ENCODE measurements at places on chromosomes 4 and X. TPM values are rescaled to one million over a fixed set of nuclear protein-coding genes. Genes with fewer than 3 reads are reported as not detected.

DNA sequence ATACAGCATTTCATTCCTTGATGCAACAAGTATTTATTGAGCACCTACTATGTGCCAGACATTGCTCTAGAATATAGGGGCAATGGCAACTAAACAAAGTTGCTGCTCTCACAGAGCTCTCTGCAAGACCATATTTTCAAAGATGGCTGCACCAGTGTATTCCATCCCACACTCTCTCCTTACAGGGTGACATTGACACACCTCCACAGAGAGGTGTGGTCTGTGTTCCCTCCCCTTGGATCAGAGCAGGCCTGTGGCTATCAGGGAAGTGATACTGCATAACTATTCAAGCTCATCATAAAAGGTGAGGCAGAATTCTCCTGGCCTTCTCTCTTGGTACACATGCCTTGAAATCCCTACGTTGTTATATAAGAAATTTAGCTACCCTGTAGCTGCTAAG lies 95.3 kb upstream of the SOD3 start:
- DNase-seq: no peak

DNA sequence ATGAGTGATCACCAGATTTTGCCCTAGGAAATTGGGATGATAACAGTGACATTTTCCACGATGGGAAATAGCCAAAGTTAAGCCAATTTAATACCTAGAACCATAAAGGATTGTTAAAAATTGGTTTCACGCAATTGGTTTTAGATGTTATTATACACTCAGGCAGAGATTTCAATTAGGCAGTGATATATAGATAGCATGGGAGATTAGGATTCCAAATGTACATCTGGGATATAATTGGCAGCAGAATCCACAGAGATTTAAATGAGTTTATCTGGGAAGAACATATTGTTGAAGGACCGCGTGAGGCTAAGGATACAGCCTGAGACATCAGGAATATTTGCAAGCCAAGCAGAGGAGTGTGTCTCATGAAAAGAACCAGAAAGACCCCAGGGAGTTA lies 351.6 kb downstream of the GPM6A start:
- DNase-seq: no peak

Gene ABLIM2
- total RNA-seq: 0.55 TPM

Gene FANCB
- total RNA-seq: 12.0 TPM

Gene GPC4
- total RNA-seq: not detected

DNA sequence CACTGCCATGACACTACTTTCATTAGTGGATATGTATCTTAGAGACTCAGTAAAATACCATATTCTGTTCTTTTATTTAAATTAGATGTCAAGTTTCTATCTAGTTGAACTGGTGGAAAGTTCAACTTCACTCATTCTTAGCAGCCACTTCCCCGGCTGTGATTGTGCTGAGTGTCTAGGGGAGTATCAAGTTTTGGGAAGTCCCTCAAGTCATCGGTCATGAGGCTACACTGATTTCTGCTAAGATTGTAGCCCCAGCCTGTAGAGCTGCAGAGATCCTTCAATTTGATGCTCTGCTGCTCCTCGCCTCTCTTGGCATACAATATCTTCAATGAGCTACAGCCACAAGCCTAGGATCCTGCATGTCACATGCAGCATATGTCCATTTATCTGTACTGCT lies 53.9 kb downstream of the DMP1 start:
- DNase-seq: no peak

Gene MAGEA4
- not detected for total RNA-seq

Gene ZFYVE28
- total RNA-seq: 19.7 TPM

DNA sequence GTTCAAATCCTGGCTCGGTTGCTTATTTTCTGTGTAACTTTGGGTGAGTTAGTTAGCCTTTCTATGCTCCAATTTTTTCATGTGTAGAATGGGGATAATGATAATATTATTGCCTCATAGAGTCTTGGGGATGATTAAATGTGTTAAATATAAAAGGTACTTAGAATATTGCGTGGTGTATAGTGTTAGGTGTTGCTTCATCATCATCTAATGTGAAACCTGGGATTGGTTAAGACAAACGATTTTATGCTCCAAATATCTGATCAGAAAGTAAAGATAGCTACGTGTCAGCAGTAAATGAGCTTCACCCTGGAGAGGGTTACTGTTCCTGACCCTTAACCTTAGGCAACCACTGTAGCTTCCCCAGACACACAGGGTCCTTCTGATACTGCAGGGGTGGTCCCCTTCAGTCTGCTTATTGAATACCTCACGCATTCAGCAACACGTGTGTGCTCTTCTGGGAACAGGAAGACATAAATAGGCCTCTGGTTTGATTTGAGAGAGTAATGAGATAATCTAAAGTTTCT lies 50.1 kb downstream of the GPAT3 start:
- no peak for DNase-seq

DNA sequence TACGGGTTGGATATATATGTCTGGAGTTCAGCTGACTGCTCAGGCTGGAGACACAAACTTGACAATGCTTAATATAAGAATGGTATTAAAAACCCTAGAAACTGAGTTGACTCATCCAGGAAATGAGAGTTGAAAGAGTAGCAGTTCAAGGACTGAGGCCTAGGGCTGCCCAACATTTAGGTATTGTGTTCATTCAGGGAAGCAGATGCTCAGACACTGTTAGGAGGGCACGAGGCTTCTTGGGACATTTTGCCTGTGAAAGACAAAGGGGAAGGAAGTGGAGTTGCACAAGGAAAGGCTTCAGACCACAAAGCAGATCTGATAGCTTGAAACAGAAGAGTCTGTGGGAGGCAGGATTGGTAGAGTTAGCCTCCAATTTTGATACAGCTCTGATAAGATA lies 52.0 kb upstream of the HS3ST1 start:
- peak; percentile 29 for DNase-seq

All from activated CD4-positive, alpha-beta memory T cell treated with anti-CD3 and anti-CD28 coated beads for 36 hours (primary cell).